ENCODE measurements at places on chromosomes 7 and 10.

DNA sequence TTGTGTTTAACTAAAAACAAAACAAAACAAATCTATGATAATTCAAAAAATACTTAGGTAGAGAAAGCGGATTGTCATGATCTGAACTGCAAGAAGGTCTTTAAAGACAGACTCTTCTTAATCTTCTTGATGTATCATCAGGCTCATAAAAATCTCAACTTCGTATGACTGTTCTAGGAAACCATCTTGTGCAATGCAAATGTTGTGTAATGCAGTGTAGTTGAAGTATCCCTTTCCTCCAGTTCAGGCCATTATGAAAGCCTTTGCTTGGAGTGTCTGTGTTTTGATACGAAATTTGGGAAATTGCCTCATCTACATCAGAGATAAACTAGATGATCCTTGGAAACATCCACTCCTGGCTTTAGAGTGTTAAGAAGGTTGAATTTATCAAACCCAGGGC is 30.9 kb downstream of the CDK1 start:
- DNase-seq: no peak

- no peak for DNase-seq
Observed at GRCh38 chr7:112206991-112207592, 597 bp downstream of the ZNF277 start.

DNA sequence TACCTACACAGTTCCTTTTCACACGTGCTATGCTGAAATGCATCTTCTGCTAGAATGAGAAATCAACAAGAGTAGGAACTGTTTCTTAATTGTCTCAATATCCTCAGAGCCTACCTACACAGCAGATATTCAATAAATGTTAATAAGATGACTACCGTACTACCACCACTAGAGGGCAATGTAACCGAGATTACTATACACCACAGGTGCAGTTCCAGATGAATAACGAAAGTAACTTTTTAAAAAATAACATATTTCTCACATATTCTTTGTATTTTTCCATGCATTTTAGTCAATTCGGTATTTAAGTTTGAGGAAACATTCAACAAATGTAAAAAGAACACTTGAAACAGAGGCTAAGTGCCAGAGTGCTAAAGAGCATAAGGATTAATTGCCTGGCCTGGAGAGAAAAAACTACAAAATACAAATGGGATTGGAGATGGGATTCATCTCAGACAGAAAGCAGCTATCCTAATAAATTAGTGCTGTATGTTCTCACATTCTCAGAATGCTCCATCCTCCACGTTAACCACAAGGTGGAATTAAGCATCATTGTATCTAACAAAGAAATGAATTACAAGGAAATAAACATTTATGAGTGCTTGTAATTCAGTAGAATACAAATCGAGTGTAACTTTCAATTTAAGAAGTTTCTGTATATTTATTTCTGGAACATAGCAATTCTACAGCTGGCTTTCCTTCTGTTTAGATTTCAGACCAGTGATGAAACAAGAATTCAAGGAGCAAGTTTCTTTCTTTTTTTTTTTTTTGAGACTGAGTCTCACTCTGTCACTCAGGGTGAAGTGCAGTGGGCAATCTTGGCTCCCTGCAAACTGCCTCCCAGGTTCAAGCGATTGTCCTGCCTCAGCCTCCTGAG is 20.3 kb upstream of the HECTD2 start:
- no peak for DNase-seq

- no peak for DNase-seq
Observed at GRCh38 chr10:59830601-59831259, 75.6 kb downstream of the CCDC6 start.

DNA sequence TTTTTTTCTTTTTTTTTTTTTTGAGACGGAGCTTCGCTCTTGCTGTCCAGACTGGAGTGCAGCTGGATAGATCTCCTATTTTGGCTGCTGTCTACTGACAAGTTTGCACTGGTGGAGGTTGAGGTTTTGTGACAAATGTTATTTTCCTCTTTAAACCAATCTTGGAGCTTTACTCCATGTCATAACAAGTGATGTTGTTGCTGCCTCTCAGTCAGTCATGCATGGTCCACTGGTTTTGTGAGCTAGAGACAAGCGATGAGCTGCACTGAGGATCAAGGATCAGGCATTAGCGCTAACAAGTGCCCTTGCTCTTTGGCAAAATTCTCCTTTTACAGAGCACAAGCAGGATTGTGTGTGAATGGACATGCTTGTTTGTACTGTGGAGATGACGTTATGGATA is 805 bp upstream of the WDFY4 start:
- no peak for DNase-seq

DNA sequence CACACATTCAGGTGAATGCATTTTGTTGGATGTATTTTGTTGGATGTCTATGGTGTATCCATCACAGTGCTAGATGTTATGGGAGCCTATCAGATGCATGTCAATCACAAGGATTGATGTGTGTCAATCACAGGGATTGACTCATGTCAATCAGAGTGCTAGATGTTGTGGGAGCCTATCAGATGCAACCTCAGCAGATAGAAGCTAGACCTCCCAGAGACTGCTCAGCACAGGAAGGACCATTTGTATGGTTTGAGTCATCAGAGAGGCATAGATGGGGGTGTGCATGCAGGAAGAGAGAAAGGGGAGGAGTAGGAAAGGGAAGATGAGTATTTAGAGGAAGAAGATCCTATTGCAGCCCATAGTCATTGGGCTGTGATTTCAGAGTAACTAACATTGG is 48.3 kb upstream of the PITRM1 start:
- DNase-seq: no peak

DNA sequence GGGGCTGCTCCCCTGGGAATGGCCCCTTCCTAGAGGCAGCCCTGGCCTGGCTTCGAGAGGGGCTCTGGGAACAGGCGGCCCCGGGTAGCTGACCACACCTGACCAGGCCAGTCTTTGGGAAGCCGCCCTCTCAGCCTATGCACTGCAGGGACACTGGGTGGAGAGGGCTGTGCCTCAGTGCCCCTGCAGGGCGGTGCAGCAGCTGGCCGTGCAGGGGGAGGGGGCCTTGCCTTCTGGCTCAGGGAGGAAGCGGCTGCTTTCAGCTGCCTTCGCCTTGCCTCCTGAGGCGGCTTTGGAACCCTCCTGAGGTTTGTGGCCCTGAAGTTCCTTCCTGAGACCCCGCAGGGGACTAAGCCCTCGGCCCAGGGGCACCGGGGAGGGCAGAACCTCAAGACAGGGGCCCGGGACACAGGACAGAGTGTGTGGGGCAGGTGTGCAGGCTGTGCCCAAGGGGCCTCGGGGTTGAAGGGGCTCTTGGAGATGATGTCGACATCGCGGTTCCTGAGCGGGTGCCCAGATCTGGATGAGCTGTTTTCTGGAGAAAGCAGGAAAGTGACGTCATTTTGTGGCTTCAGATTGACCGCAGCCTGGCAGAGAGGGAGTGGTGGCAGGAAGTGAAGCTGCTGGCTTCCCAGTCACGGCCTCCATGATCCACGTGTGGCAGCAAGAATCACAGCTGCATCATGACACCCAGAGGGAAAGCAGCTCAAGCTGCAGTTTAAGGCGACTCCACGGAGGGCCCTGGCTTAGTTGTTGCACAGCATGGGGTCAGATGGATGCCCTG is 17.7 kb downstream of the ADAM8 start:
- peak; percentile 95 for DNase-seq

- DNase-seq: no peak
Observed at GRCh38 chr7:21538936-21539495, 3.8 kb upstream of the DNAH11 start.

GRCh38 chr7:45147858-45148652 is 9.5 kb upstream of the RAMP3 start:
- DNase-seq: peak; percentile 53

DNA sequence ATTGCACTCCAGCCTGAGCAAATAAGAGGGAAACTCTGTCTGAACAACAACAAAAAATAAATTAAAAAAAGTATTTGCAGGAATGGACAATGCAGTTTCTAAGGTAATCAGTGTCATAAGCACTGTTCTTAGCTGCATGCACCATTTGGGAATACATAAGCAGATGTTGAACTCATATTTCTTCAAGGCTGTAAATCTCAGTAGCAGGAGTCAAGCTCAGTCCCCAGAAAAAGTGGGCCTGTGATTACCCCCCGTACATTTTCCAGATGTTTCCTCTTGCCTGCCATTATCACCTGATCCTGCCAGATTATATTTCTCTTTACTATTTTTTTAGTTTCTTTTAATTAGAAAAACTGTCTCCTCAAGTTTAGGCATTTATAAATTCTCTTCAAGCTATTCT is 667.6 kb upstream of the ANKRD30A start:
- DNase-seq: no peak

DNA sequence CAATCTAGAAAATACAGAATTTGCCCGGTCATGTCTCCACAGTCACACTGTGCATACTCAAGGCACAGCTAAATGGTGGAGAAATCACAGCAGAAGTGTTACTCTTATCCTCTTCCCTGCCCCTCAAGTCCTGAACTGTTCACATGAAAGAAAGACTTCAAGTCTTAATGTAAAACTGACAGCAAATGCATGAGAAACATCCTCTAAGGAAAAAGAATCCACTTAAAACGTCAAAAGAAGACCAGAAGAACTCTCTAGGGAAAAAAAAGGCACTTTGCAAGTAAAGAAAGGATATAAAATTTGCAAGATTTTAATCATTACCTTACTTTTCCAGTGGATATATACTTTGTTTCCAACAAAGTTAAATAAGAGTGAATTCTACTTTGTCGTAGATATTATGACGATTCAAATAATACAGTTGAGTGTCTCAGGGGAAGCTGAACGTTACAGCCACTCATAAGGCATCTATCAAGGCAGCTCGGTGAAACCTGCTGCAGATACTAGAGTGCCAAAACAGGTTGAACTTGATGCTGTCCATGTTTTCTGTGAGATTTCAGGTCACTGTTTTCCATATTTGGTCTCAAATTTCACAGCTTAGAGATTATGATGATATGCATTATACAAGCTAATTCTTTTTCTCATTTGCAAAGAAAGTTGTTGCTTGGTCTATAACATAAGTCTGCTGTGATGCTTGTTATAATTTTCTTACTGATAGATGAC is 155.0 kb downstream of the CTTNBP2 start:
- no peak for DNase-seq

DNA sequence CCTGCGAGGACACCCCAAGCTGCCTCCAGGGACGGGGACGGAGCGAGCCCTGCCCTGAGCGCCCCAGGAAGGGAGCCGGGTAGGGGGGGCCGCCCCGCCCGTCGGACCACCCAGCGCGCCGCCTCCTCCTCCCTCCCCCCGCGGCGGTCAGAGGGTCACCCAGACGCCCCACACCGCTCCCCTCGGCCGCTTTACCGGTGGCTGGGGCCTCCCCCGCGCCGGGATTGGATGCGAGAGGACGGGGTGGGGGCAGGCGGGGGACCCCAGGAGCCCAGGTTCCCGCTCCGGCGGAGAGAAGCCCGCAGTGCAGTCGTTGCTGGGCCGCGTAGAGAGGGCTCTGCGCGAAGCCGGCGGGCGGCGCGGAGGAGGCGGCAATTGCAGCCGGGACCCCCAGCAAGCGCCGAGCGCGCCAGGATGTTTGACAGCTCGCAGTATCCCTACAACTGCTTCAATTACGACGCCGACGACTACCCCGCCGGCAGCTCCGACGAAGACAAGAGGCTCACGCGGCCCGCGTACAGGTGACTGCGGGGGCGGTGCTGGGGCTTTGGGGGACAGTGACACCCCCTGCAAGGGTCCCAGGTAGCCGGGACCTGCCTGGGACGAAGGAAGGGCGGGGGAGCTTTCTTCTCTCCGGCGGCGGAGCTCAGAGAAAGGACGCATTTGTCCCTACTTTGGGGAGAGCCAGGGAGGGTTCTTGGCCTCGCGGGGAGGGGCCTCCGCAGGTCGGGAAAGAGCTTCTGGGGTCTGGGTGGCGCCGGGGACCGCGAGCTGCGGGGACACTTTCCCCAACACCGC is at the start of gene FOXL3:
FOXL3 (plus strand) TSS at position 415 of the 798 bp plus-strand sequence; CDS start at position 415, 0 bp downstream.
- DNase-seq: no peak

- DNase-seq: no peak
Observed at GRCh38 chr10:48533951-48534720, 70.7 kb downstream of the ARHGAP22 start.

- DNase-seq: no peak
Observed at GRCh38 chr7:130945411-130945811, 211.4 kb upstream of the KLF14 start.

DNA sequence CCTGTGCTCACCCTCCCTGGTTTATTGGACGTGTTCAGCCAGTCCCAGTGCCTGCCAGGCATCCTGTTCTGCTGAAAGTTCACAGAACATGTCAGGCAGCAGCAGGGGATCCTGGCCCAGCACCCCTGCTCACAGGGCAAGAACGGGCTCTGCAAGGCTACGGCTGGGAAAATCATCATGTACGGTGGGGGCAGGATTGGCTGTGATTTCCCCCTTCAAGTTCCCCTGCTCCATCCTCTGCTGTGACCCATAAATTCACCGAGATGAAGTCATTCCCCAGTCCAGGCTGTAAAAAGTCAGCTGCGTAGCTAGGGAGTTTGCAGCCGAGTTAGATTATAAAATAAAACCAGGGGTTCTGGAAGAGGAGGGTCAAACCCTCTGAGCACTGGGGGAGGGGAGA is 484.1 kb upstream of the ZMIZ1 start:
- no peak for DNase-seq

DNA sequence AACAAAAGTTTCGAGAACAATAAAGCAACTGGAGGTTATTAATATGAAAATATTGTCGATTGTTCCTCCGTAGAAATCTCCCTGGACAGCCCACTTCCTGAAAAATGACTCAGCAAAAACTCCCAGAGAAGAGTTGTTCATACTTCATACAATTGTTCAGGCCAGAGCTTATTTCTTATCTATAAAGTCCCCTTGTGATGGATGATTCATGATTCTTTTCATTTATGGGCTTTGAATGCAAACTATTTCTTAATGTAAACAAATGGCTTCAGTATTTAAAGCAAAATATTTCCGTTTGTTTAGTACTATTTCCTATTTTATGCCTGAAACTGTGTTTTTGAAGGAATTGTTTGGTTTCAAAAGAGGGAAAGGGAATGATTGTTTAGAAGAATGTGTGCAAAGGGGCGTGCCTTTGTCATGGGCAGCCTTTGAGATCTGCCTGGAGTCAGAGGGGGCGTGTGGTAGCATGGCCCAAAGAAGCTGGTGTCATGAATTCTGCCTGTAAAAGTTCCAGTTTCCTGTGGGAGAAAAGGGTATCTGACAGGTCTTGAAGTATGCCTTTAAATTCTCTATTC is 26.2 kb upstream of the EXOC6 start:
- no peak for DNase-seq

DNA sequence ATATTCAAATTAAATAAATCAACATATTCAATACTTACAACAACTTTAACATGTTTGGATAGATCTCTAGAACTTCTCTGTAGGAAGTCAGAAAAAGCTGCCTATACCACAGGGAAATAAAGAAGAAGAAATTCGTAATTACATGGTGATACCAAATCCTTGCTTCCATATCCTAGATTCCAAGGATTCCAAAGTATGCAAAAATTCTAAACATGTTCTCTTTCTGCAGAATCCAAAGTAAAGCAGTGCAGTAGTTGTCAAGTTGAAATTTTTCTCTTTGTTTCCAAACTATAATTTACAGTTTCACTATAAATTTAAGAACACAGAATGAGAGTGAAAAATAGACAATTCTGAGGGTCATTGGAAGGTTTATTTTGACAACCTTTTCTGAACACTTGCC is 233.7 kb upstream of the PTN start:
- DNase-seq: no peak
